ENCODE measurements at places on chromosomes 4 and X.

GRCh38 chr4:169741569-169741968, 16.2 kb downstream of the HPF1 start:
- DNase-seq = no peak

DNA sequence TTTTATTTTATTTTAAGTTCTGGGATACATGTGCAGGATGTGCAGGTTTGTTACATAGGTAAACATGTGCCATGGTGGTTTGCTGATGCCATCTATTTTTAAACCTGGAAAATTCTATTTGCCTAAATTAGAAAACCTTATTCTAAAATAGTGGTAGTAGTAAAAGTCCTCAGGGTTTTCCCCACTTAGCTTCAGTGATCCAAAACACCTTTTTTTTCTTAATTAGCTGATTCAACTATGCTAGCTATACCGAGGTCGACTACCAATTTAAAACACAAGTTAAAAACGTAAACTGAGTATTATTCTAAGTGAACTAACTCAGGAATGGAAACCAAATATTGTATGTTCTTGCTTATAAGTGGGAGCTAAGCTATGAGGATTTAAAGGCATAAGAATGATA, 70.0 kb upstream of the IL13RA1 start:
- no peak for DNase-seq

DNA sequence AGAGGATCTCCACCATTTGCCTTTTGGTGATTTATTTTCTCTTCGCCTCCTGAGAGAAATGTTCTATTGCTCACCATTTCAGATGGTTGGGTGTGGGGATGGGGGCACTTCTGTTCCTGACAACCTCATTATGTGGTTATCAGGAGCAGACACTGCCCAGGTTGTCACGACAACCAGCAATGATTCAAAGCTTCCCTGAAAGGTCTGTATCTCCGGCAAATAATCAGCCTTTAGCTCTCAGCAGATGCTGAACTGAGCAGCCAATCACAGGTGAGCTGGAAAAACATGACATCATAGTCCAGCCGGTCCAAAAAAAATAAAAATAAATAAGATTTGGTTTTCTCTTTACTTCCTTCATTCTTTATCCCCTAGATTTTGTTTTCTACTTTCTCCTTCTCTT, 5.5 kb upstream of the PAK3 start:
- DNase-seq = no peak

DNA sequence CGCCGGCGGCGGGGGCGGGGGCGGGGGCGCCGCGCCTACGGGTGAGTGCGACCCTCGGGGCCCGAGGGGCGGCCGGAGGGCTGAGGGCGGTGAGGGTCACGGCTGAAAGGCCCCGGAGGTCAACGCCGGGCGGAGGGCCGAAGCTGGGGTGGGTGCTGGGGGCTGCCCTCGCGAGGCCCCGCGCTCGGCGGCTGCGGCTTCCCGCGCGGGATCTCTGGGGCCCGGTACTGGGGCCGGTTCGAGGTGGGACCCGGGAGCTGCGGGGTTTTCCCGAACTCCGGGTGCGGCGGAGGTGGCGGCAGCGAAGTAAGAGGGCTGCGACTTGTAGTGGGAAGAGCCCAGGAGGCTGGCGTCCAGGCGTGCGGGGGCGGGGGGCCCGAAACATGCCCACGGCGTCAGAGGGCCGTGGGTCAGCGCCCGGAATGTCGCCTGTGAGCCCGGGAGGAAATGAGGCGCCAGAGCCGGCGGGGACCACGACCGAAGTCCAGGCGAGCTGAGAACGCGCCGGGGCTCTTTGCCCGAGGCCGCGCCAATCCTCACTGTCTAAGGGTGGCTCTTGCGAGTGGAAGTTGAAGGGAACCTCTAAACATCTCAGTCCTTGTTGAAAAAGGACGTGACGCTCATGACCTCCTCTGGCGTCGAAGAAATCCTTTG, 407 bp downstream of the IL13RA1 start:
- no peak for DNase-seq

GRCh38 chr4:88447371-88448095, 9.4 kb upstream of the HERC5 start:
- DNase-seq = no peak

- DNase-seq = no peak
These were observed 26.6 kb downstream of the MAPK10 start for GRCh38 chr4:86333236-86333635.

GRCh38 chr4:2630556-2631273, 94.3 kb downstream of the FAM193A start:
- no peak for DNase-seq

Data from stimulated activated CD8-positive, alpha-beta memory T cell treated with anti-CD3 and anti-CD28 coated beads, Interleukin-4, amount 100 ng/mL, for 4 hours (primary cell).